Hepatocyte (in vitro differentiated cells): ENCODE measurements at places on chromosomes 5 and 9. TPM values are rescaled to one million over a fixed set of nuclear protein-coding genes. Genes with fewer than 3 reads are reported as not detected.

Gene TRIM36
- total RNA-seq = 3.1 and 5.2 TPM in 2 replicates

Gene KLHL3
- total RNA-seq = 4.0 and 5.3 TPM in 2 replicates

DNA sequence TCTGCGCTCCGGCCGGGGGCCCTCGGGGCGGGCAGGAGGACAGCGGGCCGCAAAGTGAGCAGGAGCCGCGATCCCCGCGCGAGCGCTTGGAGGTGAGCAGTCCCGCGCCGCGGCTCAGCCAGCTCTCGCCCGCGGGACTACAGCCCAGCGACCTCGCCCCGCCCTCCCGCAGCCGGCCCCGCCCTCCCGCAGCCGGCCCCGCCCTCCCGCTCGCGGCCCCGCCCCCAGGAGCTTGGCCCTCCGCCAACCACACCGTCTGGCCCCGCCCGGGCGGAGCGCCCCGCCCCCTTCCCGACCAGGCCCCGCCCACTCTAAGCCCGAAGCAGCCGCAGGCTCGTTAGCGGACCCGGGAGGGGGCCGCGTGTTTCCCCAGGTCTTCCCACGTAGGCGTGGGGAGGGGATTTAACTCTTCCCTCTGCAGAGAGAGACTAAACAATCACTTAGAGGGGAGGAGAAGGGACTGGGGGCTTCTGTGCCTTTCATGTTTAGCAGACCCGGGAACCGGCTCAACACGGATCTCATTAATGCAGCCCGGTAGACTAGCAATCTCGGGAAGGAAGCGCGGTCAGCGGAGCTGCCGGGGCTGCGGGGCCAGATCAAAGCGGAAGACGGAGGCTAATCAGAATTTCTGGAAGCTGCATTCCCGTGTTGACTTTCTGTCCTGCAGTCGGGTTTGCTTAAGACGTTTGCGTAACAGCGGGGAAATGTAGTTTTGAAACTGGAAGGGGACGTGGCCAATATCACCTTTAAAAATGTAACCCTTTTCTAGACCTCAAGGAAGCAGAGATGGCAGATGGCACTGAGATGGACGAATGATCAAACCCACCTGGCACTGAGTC lies at the start of gene MYO10:
Gene MYO10, minus strand, starts transcription at position 139 of the 839 bp plus-strand sequence. CDS start 480 bp downstream, outside the sequence.
- peaks cover 7% of the 10 kb centered on the region for H3K27me3 ChIP-seq
- peak within 1 kb of the TSS; percentile 95 for H3K27ac ChIP-seq
- peak; percentile 94 for DNase-seq

Gene FOXD1
- 0.33 and 1.6 TPM in 2 replicates for total RNA-seq

Gene EIF4E1B
- not detected in 2 replicates for total RNA-seq

- no peak for DNase-seq
- H3K27ac ChIP-seq = no peak overlapping the region
- no peaks in the 10 kb centered on the region for H3K27me3 ChIP-seq
Observed at GRCh38 chr5:60023255-60023654, 129.7 kb upstream of the PDE4D start.

GRCh38 chr5:204001-204400 lies 12.7 kb downstream of the LRRC14B start:
- DNase-seq = no peak
- no peak overlapping the region for H3K27ac ChIP-seq
- H3K36me3 ChIP-seq = no peaks in the 10 kb centered on the region
- H3K4me3 ChIP-seq = no peak overlapping the region
- no peaks in the 10 kb centered on the region for H3K4me1 ChIP-seq
- H3K27me3 ChIP-seq = no peaks in the 10 kb centered on the region

DNA sequence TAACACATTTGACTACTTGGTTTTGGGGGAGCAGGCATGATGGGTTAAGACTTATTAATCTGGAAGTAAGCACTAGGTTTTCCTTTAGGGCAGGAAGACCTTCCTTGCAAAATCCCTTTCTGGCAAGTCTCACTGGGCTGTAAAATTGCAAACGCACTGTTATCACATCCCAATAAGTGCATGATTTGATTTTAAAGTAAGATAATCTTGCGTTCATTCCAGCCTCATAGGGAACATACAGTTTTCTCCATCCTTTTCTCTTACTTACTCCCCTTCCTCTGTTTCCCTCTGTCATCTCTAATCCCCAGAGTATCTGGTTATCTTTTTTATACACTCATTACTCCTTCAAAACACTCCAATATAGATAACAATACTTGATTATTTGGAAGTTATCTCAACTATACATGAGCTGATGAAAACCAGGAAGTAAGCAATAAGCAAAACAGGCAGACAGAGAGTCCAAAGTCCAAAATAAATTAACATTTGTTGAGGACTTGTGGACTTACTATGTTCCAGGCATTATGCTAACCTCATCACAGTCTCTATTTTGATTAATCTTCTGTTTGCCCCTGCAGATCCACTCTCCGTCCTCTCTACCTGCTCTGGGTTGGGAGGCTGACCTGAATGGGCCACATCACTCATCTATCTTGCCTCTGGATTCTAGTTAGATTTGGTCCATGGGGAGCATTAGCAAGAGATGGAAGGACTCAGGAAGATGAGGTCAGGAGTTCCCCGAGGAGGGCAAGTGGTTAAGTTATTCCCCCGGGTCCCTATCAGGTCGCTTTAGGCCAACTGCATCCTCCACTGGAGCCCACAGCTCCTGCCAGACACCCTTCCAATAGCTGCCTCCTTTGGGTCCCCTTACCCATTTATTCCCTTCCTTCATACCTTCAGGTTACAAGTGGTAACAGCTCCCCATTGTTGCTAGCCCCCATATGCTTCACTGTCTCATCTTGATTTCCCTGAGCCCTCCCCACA lies 60.2 kb downstream of the SLC22A5 start:
- no peak overlapping the region for H3K4me3 ChIP-seq
- H3K27me3 ChIP-seq = no peaks in the 10 kb centered on the region
- no peaks in the 10 kb centered on the region for H3K36me3 ChIP-seq
- peaks cover 52% of the 10 kb centered on the region for H3K4me1 ChIP-seq
- no peak for DNase-seq
- H3K27ac ChIP-seq = peak overlapping the region; percentile 94

DNA sequence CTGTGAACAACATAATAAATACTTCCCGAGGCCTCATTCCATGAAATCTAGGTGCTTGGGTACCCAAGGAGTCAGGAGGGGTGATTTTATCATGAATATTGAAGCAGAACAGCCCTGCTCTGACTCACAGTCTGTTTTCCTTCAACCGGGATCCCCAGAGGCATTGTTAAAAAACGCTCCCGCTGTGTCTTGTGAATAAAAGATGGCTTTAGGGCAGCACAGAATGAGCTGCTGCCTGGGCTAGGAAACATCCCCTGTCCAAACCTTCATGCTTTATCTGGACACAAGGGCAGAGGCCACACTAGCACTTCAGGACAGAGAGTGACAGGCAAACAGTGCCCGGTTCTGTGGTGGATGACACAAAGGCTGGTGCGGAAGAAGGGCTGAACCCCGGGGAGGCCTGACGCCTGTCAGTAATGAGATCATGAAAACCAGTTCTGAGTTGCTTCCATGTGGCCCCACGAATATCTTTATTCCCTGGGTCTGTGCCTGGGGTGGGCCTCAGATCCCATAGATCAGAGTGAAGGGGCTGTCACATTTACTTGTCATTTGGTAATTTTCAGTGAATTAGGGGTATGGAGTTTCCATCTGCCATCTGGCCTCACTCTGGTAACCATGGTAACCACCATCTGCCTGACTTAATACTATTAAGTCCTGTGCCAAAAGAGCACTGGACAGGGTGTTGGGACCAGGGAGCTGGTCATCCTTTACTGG lies 2.6 kb downstream of the IGFBPL1 start:
- DNase-seq = no peak
- no peak overlapping the region for H3K4me3 ChIP-seq
- H3K4me1 ChIP-seq = peaks cover 3% of the 10 kb centered on the region
- H3K27me3 ChIP-seq = peaks cover 51% of the 10 kb centered on the region

- H3K36me3 ChIP-seq = no peaks in the 10 kb centered on the region
- H3K27me3 ChIP-seq = no peaks in the 10 kb centered on the region
- DNase-seq = no peak
- H3K4me3 ChIP-seq = no peak overlapping the region
- no peaks in the 10 kb centered on the region for H3K4me1 ChIP-seq
Observed at GRCh38 chr9:97563458-97564135, 62.1 kb downstream of the TMOD1 start.

GRCh38 chr9:76373173-76373783 lies 20.9 kb downstream of the RFK start:
- peaks cover 40% of the 10 kb centered on the region for H3K4me1 ChIP-seq
- H3K27ac ChIP-seq = peak overlapping the region; percentile 83
- DNase-seq = peak; percentile 75
- no peaks in the 10 kb centered on the region for H3K36me3 ChIP-seq

GRCh38 chr5:130571076-130571475 lies 594.0 kb downstream of the HINT1 start:
- no peak overlapping the region for H3K4me3 ChIP-seq
- no peaks in the 10 kb centered on the region for H3K36me3 ChIP-seq
- H3K27ac ChIP-seq = no peak overlapping the region

Gene TAF11L2
- not detected in 2 replicates for total RNA-seq

Gene NOTCH1
- total RNA-seq = 4.3 and 6.5 TPM in 2 replicates

- no peaks in the 10 kb centered on the region for H3K27me3 ChIP-seq
- H3K4me1 ChIP-seq = peaks cover 29% of the 10 kb centered on the region
- DNase-seq = no peak
- H3K4me3 ChIP-seq = no peak overlapping the region
- H3K27ac ChIP-seq = no peak overlapping the region
Observed at GRCh38 chr5:169012450-169012849, 288.5 kb downstream of the SLIT3 start.

DNA sequence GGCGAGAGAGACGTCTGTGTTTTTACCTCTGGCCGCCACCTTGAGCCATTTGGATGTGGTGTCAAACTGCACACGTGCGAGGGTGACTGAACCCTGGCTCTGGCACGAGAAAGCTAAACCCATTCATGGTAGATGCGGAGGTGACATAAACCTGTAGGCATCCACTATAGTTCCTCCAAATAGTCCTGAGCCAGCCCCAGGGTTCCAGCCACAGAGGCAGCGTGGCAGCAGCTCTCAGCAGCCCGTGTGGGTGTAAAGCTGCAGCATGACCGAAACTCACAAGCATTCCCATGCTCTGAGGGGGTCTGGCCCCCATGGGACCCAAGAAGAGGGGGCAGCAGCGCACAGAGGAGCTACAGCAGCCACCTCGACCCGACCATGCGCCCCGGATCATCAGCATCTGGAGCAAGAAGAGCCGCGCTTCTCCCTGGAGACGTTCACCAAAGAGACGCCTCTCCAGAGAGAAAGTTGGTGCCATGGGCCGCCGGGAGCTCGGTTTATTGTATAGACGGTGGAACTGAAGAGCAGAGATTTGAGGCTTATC lies 303.8 kb upstream of the IRX4 start:
- H3K27me3 ChIP-seq = no peaks in the 10 kb centered on the region
- H3K36me3 ChIP-seq = no peaks in the 10 kb centered on the region
- H3K4me3 ChIP-seq = no peak overlapping the region
- no peaks in the 10 kb centered on the region for H3K4me1 ChIP-seq

DNA sequence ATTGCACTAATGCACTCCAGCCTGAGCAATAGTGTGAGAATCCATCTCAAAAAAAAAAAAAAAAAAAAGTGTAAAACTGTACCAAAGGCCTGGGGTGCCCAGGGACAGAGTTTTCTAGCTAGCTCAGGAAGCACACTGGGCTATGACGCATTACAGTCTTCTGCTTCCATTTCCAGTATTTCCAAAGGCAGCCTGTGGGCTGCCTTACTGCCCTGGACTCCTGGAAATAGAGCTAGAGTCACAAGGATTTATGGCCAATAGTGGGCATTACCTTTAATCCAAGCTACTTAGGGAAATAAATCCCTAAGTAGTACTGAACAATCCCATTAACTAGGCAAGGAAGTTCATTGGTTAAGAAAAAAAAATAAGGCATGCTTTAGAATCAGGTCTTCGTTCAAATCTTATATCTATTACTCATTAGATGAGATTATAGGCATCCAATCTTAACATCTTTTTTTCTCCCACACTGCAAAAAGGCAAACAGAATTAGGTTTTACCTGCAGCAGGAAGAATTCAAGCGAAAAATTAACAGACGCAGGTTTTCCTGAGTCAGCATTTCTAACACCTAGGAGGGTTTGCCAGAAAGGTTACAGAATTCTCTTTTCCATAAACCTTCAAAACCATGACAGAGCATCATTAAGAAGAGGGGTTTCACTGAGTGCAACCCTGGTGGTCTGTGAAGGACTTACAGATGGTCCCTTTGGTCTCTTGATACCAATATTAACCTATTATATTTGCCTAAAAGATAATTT lies 85.6 kb upstream of the CCDC112 start:
- H3K4me1 ChIP-seq = no peaks in the 10 kb centered on the region
- no peak for DNase-seq
- no peaks in the 10 kb centered on the region for H3K36me3 ChIP-seq

- no peak for DNase-seq
- no peak overlapping the region for H3K27ac ChIP-seq
- H3K27me3 ChIP-seq = no peaks in the 10 kb centered on the region
- H3K4me3 ChIP-seq = no peak overlapping the region
- no peaks in the 10 kb centered on the region for H3K4me1 ChIP-seq
Observed at GRCh38 chr5:98557916-98558315, 215.5 kb upstream of the RGMB start.

DNA sequence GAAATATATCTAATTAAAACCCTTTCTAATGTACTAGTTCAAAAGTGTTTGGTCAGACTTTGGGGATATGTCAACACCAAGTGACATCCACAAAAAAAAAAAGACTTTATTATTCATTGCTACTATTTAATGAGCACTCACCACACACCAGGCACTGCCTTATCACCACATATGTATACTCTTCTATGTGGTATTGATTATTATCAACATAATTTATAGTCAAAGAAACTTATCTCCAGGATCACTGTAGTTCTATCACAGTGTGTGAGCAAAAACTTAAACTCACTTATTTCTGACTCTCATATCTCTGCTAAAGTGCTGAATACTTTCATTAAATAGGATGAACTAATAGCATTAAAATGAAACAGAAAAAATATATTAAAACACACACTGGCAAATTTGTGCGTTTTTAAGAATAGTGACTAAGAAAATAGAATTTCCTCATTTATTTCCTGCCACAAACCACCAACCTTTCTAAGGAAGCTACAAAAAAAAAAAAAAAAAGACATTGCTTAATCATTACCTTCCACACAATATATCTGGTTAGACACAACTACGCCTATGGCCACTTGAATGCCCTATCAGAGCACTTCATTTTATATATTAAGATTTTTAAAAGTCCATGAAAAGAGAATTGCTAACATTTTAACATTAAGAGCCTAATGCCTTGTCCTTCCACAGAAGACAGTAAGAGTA lies 12.8 kb downstream of the SLCO4C1 start:
- H3K4me1 ChIP-seq = peaks cover under 1% of the 10 kb centered on the region
- no peaks in the 10 kb centered on the region for H3K27me3 ChIP-seq

Gene EQTN
- total RNA-seq = 1.1 TPM in 1 of 2 replicates, not detected in the other
